ENCODE measurements at places on chromosomes 13 and 19.

- no peak for DNase-seq
These were observed 133.3 kb downstream of the KLF12 start for GRCh38 chr13:74000876-74001275.

DNA sequence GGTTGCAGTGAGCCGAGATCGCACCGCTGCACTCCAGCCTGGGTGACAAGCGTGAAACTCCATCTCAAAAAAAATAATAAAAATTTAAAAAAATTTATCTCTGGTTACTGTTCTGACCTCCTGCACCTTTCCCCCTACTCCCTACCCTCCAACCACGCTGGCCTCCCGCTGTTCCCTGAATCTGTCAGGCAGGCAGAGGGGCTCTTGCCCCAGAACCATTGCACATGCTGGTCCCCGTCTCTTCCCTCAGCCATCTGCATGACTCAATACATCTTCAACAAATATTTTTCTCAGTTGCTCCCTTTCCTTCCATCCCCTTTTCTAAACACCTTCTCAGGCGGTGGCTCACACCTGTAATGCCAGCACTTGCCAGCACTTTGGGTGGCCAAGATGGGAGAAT, 1.1 kb upstream of the FAM187B start:
- no peak for DNase-seq

- DNase-seq, result no peak
These were observed 1140.3 kb upstream of the SLC10A2 start for GRCh38 chr13:104206450-104207044.

GRCh38 chr13:92894447-92894846, 332.2 kb upstream of the GPC6 start:
- DNase-seq, result no peak

- DNase-seq, result no peak
These were observed 19.0 kb downstream of the CCDC8 start for GRCh38 chr19:46394402-46394797.

DNA sequence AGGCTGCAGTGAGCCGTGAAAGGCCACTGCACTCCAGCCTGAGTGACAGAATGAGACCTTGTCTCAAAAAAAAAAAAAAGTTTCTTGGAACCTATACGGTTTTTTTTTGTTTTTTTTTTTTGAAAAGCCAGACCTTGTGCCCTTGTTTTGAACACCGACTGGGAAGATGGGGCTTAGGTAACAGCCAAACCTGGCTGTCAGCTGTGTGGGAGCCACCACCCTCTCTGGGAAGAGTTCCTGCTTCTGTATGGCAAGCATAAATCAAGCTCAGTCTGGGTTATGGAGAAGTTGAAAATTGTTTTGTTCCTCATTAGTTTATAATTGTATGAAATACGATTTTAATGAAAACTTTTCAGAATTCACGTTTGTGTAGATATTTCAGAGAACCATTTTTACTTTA, 39.5 kb downstream of the MPHOSPH8 start:
- DNase-seq, result no peak

- no peak for DNase-seq
These were observed 18.3 kb upstream of the ENOX1 start for GRCh38 chr13:43805071-43805468.

- no peak for DNase-seq
These were observed 316.3 kb downstream of the DLEU7 start for GRCh38 chr13:50527188-50527587.

DNA sequence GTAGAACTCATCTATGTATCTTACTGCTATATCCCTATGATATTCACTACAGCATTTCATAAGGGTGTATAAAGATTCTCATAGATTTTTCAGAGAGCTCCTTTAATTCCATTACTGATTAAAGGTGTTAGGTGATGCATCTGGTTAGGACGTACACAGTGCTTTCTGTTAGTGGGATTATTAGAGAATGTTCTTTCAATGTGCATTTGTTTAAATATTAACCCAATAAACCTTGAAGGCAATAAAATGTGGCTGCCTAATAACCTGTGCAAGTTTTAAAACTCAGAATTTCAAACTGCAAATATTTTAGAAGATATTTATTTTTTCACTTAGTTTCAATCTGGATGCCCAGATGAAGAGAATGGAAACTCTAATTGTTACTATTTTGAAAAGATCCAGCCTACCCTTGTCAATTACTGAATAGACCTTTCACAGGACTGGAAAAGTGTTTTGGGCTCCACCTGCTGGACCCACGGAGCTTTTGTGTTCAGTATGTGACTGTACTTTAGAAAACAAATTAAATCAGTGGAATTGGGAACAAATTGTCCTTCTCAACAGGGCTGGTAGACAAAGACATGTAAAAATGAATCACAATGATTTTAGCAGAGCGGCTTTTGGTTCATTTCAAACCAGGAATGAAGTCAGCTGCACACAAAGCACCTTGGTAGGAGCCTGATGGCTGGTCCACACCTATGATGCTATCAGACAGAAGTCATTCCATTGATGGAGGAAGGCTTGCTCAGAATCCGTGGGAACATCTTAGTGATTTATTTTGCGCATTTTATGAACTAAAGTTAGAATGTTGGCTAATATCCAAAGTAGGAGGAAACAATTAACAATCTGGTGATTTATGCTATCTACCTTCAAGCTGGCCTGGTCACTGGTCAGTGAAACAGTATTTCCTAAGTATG, 89.4 kb upstream of the RAP2A start:
- DNase-seq, result peak; percentile 60
